ENCODE measurements at places on chromosomes 2 and 18. TPM values are rescaled to one million over a fixed set of nuclear protein-coding genes. Genes with fewer than 3 reads are reported as not detected.

- H3K36me3 ChIP-seq: no peaks in the 10 kb centered on the region
- no peak overlapping the region for H3K4me3 ChIP-seq
These were observed 527.7 kb downstream of the TNS1 start for GRCh38 chr2:217475101-217475500.

DNA sequence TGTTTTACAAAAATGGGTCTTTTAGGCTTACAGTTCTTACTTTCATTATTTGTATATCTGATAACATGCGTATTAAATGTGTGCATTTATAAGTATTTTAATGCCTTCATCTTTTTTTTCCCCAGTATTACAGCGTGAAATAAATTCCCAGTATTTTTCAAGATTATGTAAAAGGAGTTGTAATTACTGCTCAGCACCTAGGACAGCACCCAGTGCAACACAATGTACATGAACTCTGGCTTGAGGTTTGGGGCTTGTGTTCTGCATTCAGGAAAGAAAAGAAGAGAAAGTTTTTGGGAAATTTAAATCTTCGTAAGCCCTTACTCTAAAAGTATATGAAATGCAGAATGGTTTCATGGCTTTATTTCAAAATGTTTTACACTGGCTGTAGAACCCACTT, 16.7 kb downstream of the ZNF638 start:
- no peak overlapping the region for H3K4me3 ChIP-seq
- no peaks in the 10 kb centered on the region for H3K27me3 ChIP-seq
- H3K27ac ChIP-seq: no peak overlapping the region
- peaks cover 24% of the 10 kb centered on the region for H3K36me3 ChIP-seq
- peak; percentile 73 for DNase-seq
- H3K4me1 ChIP-seq: no peaks in the 10 kb centered on the region

- H3K27me3 ChIP-seq: no peaks in the 10 kb centered on the region
- H3K4me1 ChIP-seq: no peaks in the 10 kb centered on the region
- no peak overlapping the region for H3K4me3 ChIP-seq
- DNase-seq: no peak
- no peak overlapping the region for H3K27ac ChIP-seq
These were observed 623.0 kb downstream of the BCL11A start for GRCh38 chr2:59930430-59930829.

LYPD1 gene
- 8.4 TPM for total RNA-seq

PCARE gene
- not detected for total RNA-seq

Data from stomach (tissue), 19 donors.